ENCODE measurements at places on chromosomes 6 and 20.

DNA sequence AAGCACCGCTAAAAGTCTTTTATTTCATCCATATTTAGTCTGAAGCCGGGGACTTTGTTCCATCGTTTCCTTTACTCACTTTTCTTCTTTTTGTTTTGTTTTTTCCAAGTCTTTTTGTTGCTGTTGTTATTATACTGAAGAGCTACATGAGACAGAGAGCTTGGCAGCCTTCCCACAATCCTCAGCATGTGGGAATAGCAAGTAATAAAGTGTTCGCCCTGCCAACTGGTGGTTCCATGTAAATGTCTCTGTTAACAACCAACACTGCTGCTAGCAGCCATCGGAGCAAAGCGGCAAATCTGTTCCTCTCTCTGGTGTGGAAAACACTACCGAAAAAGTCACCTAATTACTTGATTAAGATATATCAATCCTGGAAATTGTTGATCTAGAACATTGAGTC, 437.8 kb upstream of the ID4 start:
- no peak for DNase-seq

GRCh38 chr20:32470025-32470861, 112.1 kb downstream of the ASXL1 start:
- DNase-seq = peak; percentile 41

DNA sequence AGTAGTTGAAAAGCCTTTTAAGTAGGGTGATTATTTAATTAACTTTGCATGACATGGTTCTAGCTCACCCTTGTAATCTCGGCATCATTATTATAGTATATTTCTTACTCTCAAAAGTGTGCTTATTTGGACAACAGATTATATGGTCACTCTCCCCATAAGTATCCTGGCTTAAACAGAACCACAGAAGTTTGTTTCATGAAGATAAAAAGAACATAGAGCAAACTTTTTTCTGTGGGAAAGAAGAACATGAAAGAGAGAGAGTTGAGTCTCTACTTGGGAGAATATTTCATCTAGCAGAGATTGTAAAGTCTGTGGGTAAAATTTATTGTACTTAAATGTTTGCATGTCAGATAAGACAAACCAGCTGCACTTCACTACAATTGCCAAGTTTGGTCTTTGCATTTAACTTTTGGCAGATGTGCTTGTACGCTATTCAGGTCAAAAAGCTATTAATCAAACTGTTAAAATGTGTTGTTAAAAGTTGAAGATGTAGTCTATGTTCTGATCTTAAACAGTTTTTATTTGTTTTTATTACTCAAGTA, 33.4 kb upstream of the PRIM2 start:
- DNase-seq = no peak

GRCh38 chr6:6886886-6887285, 220.9 kb upstream of the RREB1 start:
- DNase-seq = no peak

Data from CD4-positive, alpha-beta T cell treated with Interleukin-6 for 4 hours (primary cell).